ENCODE measurements at places on chromosomes 12 and 14. TPM values are rescaled to one million over a fixed set of nuclear protein-coding genes. Genes with fewer than 3 reads are reported as not detected.
A peak's percentile ranks its signal among the peaks of the same experiment; 100 is the strongest.

The LIN52 gene
- 5.1 TPM for total RNA-seq

The TMEM233 gene
- total RNA-seq = 0.40 TPM

- no peaks in the 10 kb centered on the region for H3K4me1 ChIP-seq
- H3K36me3 ChIP-seq = no peaks in the 10 kb centered on the region
- DNase-seq = no peak
- H3K27me3 ChIP-seq = no peaks in the 10 kb centered on the region
Observed at GRCh38 chr12:98294051-98294805, 221.2 kb upstream of the TMPO start.

DNA sequence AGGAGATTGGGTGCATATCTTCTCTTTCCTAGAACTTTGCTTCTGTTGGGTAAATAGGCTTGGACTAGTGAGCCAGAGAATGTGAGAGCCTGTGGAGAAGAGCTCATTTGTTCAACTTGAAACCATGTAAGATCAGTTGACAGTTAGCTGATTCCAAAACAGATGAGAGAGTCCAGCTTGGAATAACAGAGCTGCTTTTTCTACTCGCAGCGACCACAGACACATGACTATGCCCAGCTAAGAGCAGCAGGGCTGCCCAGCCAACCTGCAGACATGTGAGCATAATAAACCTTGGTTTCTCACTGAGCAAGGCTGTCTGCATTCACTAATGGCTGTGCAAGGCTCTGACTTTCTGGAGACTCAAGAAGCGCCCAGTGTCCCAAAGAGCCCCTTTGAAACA lies 209.2 kb downstream of the C12orf75 start:
- no peak overlapping the region for H3K27ac ChIP-seq
- H3K36me3 ChIP-seq = no peaks in the 10 kb centered on the region
- DNase-seq = no peak
- no peaks in the 10 kb centered on the region for H3K4me1 ChIP-seq
- no peak overlapping the region for H3K4me3 ChIP-seq

The LGR5 gene
- 1.5 TPM for total RNA-seq

The ANO2 gene
- total RNA-seq = 1.1 TPM

The C12orf54 gene
- total RNA-seq = 0.94 TPM

DNA sequence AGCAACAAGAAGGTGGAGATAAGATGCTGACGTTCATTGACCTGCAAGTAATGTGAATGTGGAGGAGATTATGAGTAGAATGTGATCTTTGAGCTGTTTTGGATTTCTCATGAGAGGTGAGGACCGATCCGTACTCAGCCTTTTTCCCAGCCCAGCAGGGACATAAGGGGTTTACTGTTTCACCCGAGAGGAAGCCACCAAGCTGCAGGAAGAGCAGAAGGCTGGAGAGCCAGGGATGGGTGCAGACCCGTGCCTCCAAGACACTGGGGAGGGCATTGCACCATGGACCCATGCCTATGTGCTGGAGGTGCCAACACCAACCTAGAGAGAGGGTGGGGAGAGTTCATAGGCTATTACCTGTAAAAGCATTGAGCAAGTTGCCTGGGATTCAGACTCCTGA lies 206.0 kb upstream of the DIO3 start:
- H3K36me3 ChIP-seq = no peaks in the 10 kb centered on the region
- H3K4me3 ChIP-seq = no peak overlapping the region
- DNase-seq = no peak
- no peaks in the 10 kb centered on the region for H3K27me3 ChIP-seq

DNA sequence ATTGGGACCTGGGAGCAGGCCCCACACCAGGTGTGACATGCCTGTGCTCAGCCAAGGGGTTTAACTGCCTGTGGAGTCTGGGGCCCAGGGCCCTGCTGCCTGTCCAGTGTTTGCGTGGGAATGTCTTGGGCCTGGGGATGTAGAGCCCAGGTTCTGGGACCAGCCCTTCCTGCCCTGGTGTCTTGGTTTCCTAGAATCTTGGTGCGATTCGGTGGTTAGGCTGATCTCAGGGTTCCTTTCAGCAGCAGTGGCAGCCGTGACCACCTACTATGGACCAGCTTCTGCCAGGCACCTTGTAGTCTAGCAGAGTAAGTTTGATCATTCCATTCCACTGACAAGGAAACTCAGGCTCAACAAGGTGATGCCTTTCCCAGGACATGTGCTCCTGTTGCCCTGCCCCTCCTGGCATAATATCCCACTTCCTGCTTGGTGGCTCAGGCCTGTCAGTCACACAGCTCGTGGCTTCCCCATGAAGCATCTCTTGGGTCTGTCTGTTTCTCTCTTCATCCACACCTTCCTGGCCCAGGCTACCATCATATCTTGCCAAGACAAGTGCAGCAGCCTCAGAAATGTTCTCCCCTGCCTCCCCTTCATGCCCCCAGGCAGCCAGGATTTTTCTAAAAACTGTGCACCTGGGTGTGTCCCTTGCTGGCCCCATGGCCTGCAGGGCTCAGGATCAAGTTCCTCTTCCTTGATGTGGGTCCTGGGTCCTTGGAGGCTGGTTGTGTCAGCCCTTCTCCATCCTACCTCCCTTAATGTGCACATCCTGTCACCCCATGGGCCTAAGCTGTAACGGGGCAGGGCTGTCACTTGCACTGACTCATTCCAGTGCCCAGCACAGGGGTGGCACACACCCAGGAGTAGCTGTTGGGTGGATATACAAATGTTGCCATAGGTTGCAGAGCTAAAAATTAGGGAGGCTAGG lies 101.6 kb downstream of the SLC25A47 start:
- no peaks in the 10 kb centered on the region for H3K4me1 ChIP-seq
- H3K27ac ChIP-seq = no peak overlapping the region
- H3K4me3 ChIP-seq = no peak overlapping the region
- no peaks in the 10 kb centered on the region for H3K27me3 ChIP-seq
- no peaks in the 10 kb centered on the region for H3K36me3 ChIP-seq

The LRRC10 gene
- total RNA-seq = not detected

The TCP11L2 gene
- 39.9 TPM for total RNA-seq

The EIF2S1 gene
- total RNA-seq = 162 TPM

The GYS2 gene
- not detected for total RNA-seq

GRCh38 chr12:122366685-122367475 lies 55.6 kb downstream of the CLIP1 start:
- H3K36me3 ChIP-seq = no peaks in the 10 kb centered on the region
- peak overlapping the region; percentile 62 for H3K27ac ChIP-seq
- H3K27me3 ChIP-seq = no peaks in the 10 kb centered on the region

GRCh38 chr14:85280074-85280473 lies 249.9 kb upstream of the FLRT2 start:
- no peak for DNase-seq
- no peak overlapping the region for H3K27ac ChIP-seq
- no peaks in the 10 kb centered on the region for H3K27me3 ChIP-seq
- H3K4me1 ChIP-seq = no peaks in the 10 kb centered on the region

DNA sequence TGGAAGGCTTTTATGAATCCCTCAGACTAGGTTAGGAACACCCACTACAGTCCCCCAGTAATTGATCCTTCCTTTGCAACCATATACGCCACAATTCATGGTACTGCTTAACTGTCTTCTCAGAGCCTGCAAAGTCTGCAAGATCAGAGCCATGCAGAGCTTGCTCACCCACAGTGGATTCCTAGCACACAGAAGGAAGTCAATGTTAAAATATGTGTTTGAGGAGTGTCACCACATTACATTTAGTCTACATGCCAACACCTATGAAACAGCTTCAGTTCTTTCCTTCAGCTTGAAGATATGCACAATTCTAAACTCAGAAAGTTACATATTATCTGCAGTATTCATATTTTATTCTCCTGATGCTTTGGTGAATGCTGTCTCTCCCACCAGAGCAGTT lies 138.5 kb downstream of the NDUFA12 start:
- H3K27ac ChIP-seq = no peak overlapping the region
- H3K27me3 ChIP-seq = no peaks in the 10 kb centered on the region
- H3K4me1 ChIP-seq = no peaks in the 10 kb centered on the region
- no peak overlapping the region for H3K4me3 ChIP-seq
- H3K36me3 ChIP-seq = no peaks in the 10 kb centered on the region

- no peaks in the 10 kb centered on the region for H3K27me3 ChIP-seq
- no peak overlapping the region for H3K27ac ChIP-seq
- H3K36me3 ChIP-seq = no peaks in the 10 kb centered on the region
- DNase-seq = no peak
Observed at GRCh38 chr14:22105006-22105623, 431.5 kb upstream of the OR4E1 start.

DNA sequence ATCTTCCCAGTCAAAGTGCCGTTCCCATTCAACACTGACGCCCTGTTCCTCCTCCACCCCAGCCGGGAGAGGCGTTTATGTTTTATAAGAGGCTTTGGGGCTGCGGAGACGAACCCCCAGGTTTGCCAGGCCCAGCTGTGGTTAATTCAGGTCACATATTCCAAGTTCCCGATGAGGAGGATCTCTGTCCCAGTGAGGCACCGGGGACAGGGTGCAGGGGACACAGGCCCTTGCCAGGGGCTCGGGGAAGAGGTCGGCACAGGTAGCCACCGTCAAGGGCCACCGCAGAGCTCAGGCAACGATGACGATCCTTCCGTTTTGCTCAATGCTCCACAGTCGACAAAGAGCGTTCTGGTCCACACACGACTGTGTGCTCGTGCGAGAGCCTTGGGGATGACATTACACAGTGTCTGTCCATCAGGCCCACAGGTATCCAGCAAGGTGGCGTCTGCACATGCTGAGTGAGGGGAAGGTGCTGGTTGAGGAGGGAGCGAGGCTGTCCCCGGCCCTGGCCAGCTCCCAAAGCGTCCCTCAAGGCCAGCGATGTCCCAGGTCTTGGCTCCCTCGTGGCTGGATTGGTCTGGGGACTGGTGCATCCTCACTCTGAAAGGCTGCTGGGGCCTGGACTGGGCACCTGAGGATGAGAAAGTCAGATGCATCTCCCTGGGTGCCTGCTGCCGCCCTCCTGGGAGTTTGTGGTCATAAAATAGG lies 189.2 kb upstream of the C14orf180 start:
- H3K4me1 ChIP-seq = no peaks in the 10 kb centered on the region
- no peaks in the 10 kb centered on the region for H3K27me3 ChIP-seq
- no peak overlapping the region for H3K27ac ChIP-seq
- no peak for DNase-seq

DNA sequence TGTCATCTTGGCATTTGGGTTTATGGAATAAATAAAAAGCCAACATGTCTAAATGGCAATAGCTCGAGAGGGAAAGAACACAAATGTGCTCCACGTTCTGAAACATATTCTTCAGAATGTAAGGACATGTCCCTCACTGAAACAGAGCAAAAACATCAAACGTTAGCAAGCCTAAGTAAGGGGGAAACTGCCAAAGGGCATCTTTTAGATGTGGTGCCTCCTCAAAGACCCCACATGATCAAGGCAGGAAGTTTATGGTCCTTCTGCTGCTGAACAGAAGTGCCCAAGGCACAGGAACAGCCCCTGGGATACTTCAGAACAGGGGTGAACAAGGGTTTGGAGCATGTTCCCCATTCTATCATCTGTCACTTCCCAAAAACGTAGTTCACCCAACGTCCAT lies 227.0 kb downstream of the ANO2 start:
- peaks cover 3% of the 10 kb centered on the region for H3K27me3 ChIP-seq

- H3K36me3 ChIP-seq = no peaks in the 10 kb centered on the region
- no peak overlapping the region for H3K27ac ChIP-seq
- no peaks in the 10 kb centered on the region for H3K27me3 ChIP-seq
- no peaks in the 10 kb centered on the region for H3K4me1 ChIP-seq
Observed at GRCh38 chr14:95190857-95191256, 33.5 kb upstream of the DICER1 start.

GRCh38 chr14:57388067-57388466 lies 2.3 kb upstream of the NAA30 start:
- H3K27me3 ChIP-seq = no peaks in the 10 kb centered on the region
- no peak for DNase-seq
- H3K4me3 ChIP-seq = no peak overlapping the region
- H3K4me1 ChIP-seq = peaks cover 23% of the 10 kb centered on the region

GRCh38 chr14:94077823-94078222 lies 3.2 kb downstream of the DDX24 start:
- peaks cover 5% of the 10 kb centered on the region for H3K36me3 ChIP-seq
- no peak for DNase-seq
- H3K4me1 ChIP-seq = peaks cover 46% of the 10 kb centered on the region
- H3K27ac ChIP-seq = no peak overlapping the region
- H3K4me3 ChIP-seq = no peak overlapping the region
- H3K27me3 ChIP-seq = no peaks in the 10 kb centered on the region

Data from adrenal gland (tissue), 19 donors.